HCEC 1CT (cell line): ENCODE measurements at places on chromosomes 3 and 15.
A peak's percentile ranks its signal among the peaks of the same experiment; 100 is the strongest.

DNA sequence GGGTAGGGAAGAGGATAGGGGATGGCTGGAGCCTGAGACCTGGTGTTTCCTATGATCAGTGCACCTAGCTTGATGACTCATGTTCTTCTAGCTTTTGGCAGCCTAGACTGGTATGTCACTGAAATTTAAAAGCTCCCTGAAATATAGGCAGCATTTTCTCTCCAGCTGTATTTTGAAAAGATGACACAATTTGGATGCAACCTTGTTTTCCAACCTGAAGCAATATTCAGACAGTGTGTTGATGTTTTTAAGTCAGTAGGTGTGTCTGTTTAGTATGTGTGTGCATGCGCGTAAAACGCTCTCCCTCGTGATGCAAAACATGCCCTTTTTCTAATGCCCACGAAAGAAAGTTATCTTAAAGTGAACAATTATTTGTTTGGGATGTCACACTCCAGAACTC is 58.5 kb downstream of the RPL22L1 start:
- DNase-seq, result peak; percentile 56

- DNase-seq, result peak; percentile 59
Measured at GRCh38 chr3:131402391-131403039, 20.9 kb downstream of the NUDT16 start.

DNA sequence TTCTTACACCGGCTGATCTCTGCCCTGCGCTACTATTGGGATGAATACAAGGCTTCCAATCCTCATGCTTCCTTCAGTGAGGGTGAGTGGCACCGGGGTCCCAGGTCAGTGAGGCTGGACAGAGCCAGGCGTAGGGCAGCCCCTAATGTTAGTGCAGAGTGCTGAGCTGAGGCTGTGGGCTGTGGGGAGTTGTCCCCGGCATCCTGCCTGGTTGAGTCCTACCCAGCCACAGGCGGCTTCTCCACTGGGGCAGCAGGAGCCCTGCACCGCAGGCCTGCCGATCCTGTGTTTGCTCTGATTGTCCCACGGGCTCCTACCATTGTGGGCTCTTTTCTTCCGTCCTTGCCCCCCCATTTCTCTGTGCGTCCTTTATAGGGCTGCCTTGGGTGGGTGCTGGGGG is 13.3 kb downstream of the RNF123 start:
- DNase-seq, result no peak

DNA sequence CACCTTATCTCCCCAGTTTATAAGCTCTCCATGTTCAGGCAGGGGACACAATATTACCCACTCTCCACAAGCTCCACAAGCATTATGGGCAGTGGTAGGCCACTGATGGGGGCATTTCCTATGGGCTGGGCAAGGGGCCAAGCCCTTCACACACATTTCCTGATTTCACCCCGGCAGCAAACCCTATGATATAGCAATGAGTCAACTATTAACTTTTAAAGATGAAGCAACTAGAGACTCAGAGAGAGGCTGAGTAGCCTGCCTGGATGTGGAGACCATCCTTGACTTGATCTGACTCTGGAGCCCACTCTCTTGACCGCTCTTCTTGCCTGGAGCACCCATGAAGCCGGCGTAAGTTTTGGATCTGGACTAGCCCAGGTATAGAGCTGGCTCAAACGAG is 27.4 kb downstream of the FOXL2NB start:
- DNase-seq, result peak; percentile 72

DNA sequence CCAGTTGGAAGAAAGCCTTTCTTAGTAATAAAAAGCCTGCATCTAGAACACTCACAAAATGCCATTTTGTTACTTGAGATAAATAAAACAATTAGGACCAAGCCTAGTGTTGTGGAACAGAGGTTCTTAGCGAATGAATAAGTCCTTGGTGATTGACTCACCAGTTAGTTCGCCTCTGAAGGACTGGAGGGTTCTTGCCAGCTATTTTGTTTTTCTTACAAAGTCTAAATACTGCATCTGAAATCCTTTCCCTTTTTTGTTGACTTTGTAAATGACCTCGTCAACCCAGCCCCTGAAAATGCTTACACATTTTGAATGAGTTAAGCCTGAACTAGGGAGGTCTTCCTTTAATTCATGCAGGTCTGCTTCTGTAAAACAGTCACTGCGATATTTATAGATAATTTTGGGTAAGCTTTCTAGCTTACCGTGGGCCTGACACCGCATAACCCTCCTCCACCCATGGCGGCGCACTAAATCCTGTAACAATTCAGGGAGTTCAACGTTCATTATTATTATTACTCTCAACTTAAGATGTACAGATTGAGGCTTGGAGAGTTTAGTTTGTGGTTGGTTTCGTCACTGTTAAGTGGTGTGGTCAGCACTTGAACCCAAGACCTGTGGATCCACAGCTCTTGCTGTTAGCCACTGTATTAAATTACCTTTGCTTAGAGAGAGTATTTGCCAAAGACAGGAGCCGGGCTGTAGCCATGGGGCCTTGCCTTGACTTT is 45.0 kb upstream of the SACM1L start:
- DNase-seq, result peak; percentile 90

- DNase-seq, result no peak
Measured at GRCh38 chr3:164730815-164731360, 347.4 kb downstream of the SI start.

GRCh38 chr15:63778800-63779199 is 54.9 kb downstream of the HERC1 start:
- DNase-seq, result no peak

DNA sequence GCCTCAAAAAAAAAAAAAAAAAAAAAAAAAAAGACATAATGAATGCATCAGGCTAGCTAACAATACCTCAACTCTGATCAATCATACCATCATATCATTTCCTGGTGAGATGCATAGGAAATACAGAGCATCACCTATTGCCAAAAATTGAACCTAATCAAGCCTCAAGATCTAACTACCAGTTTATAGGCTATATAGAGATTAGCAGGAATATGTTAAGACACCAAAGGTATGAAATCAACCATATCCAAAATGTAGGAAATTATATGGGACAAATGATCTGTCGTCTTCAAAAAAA is 387 bp upstream of the VPS33B start:
- DNase-seq, result no peak

DNA sequence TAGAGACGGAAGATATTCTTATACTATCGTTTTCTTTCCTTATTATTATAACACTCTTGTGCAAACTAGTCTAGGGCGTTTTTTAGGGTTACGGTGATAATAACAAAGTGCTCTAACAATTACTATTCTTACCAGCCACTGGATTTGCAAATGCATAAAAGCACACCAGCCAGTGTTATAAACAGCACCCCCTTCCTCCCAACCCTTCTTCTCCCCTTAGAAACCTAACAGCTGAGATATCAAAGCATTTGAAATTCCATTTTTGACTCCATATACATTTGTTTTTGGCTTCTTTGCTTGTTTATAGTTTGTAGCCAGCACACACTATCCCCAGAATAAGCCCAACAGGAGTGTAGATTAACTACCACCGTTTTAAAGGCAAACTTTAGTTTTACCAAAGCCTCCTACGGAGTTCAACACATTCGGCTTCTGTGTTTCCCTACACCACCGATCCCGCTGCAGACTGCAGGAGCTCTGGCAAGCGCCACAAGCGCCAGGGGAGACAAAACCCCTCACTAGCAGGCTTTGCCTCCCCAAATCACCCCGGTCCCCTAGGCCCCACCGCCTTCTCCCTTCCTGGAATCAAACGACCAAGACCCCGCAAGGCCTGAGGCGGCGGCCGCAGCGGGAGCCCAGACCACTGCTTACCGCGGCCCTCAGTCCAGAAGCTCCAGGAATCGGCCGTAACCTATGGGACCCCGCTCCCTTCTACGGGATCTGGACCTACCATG is 461 bp downstream of the COPB2 start:
- DNase-seq, result no peak

GRCh38 chr15:67433495-67434099 is 87.3 kb upstream of the C15orf61 start:
- peak; percentile 14 for DNase-seq

DNA sequence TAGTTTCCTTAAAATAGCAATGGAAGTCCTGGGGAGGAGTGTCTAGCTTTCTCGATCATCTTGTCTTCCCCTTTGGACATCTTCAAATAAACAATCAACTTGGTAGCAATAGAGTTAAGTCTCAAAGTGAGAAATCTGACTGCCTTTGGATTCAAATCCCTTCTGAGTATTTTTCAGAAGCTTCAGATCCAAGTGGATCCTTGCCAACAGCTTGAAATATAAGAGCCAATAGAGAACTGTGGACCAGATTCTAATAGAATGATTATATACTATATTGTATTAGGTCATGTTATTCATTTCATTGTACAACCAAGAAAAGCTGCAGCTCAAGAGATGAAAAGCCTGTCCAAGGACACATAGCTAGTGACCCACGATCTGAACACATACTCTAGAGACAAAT is 60.2 kb downstream of the SYNPR start:
- DNase-seq, result no peak

GRCh38 chr3:170709046-170709445 is 123.2 kb upstream of the SLC7A14 start:
- DNase-seq, result peak; percentile 99

DNA sequence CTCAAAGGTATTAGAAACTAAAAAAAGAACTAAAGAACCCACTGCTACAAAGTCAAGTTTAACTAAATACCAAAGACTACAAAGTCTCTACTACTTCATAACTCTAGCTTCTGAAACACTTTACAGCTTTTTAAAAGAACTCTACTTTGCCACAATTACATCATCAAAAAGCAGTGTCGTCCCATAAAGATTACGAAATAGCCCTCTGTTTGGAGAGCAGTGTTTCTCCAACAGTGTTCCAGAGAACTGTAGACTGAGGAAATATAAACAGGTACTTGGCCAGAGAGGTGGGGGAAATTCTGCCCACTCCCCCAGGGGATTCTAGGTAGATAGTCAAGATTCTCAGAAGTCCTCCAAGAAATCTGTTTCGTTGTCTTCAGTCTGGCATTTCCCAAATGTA is 225.6 kb downstream of the PDZRN3 start:
- DNase-seq, result no peak
